ENCODE measurements at places on chromosomes 12 and 14. TPM values are rescaled to one million over a fixed set of nuclear protein-coding genes. Genes with fewer than 3 reads are reported as not detected.

IL26 gene
- not detected for polyA plus RNA-seq

SLC10A1 gene
- not detected for polyA plus RNA-seq

KRT73 gene
- polyA plus RNA-seq = not detected

TGM1 gene
- 2.7 TPM for polyA plus RNA-seq

PTPRB gene
- 1.8 TPM for polyA plus RNA-seq

LRP1-AS gene
- polyA plus RNA-seq = not detected

DBX2 gene
- polyA plus RNA-seq = not detected

PRH2 gene
- not detected for polyA plus RNA-seq

CD69 gene
- 3.0 TPM for polyA plus RNA-seq

PPP2R5C gene
- 123 TPM for polyA plus RNA-seq
